ENCODE measurements at places on chromosomes 6 and 20. TPM values are rescaled to one million over a fixed set of nuclear protein-coding genes. Genes with fewer than 3 reads are reported as not detected.

DNA sequence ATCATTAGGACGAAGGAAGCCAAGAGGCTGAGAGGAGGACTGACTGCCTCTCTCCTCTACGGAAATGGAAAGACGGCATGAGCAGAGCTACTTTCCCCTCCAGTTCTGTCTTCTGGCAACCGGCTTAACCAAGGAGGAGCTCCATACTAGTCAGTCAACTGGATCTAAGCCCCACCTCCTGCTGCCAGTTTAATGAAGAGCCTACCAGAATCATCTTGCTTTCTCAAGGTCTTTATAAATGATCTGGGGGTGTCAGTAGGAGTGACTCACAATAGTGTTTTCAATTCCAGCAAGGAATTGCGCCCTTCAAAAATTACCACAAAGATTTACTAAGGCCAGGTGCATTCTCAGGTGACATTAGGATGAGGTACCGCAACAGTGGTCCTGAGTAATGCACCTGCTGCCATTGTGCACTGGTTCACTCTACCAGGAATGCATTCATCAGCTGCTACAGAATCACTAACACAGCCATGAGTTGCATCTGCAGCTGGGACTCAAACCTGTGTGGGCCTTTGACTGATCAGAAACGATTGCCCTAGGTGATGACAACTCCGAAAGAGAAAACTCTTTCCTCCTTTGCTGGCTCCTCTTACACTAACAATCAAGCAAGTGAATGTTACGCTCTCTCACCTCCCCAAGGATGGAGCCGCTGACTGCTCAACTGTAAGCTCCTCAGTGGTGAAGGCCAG lies 2.8 kb downstream of the UQCC2 start:
- H3K27ac ChIP-seq: no peak overlapping the region
- no peak for DNase-seq
- H3K4me3 ChIP-seq: no peak overlapping the region

DNA sequence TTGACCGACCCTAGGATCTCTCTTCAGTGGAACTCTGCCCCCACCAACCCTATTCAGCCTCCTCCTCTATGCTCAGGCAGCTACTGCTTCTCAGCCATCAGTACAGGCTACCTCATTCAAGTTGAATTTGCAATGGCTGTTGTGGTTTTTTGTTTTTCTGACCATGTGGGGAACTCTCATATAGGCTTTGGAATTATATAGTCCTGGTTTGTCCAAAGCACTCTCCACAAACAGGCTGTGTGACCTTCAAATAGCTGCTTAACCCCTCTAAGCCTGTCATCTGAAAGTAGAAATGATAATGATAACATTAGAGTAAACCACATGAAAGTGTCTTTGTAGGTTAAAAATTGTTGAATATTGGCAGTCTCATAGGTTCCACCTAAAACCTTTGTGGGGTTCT lies 80.3 kb downstream of the UNC5CL start:
- no peaks in the 10 kb centered on the region for H3K36me3 ChIP-seq
- H3K4me1 ChIP-seq: peaks cover 13% of the 10 kb centered on the region
- H3K4me3 ChIP-seq: no peak overlapping the region
- peak overlapping the region; percentile 43 for H3K27ac ChIP-seq

DNA sequence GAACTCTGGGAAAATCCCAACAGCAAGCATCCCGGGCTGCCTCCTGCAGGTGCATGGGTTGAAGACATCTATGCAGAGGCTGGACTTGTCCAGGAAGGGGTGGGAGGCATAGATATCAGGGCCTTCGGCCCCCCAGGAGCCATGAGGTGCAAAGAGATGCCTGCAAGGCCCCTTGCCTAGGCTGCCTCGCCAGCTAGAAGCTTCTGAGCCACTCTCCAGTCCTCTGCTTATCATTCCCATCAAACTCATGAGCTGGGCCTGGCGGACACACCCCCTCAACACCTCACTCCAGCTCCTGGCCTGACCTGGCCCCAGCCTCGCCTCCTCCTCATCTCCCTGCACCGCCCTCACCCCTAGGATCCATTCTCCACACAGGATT lies 152.4 kb upstream of the PTPN1 start:
- H3K4me1 ChIP-seq: peaks cover 37% of the 10 kb centered on the region
- DNase-seq: no peak
- H3K4me3 ChIP-seq: no peak overlapping the region
- H3K36me3 ChIP-seq: no peaks in the 10 kb centered on the region
- no peak overlapping the region for H3K27ac ChIP-seq

GRCh38 chr6:106347219-106347618 lies 13.3 kb upstream of the CRYBG1 start:
- peaks cover 4% of the 10 kb centered on the region for H3K27me3 ChIP-seq
- no peak overlapping the region for H3K27ac ChIP-seq
- no peaks in the 10 kb centered on the region for H3K4me1 ChIP-seq
- no peak overlapping the region for H3K4me3 ChIP-seq

- no peaks in the 10 kb centered on the region for H3K36me3 ChIP-seq
- peaks cover 38% of the 10 kb centered on the region for H3K4me1 ChIP-seq
- DNase-seq: peak; percentile 33
- no peaks in the 10 kb centered on the region for H3K27me3 ChIP-seq
- H3K27ac ChIP-seq: peak overlapping the region; percentile 25
Observed at GRCh38 chr6:3803627-3804468, 45.3 kb upstream of the FAM50B start.

DNA sequence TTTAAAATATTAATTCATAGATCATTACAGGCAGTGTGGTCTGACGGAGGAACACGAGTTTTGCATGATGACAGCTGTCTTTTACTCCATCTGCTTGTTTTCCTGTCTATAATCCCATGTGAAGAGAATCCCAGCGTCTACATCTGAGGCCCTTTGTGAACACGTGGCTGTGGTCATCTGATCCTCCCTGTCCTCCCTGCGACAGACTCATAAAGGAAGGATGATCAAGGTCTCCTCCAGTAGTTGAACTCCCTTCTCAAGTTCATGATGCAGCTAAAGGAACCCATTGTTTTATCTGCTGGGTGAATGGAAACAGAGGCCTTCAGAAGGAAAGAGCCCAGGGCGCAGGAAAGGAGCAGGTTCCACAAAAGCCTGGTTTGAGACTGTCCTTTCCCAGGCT lies 435.8 kb upstream of the JARID2 start:
- peaks cover 2% of the 10 kb centered on the region for H3K4me1 ChIP-seq
- no peak overlapping the region for H3K27ac ChIP-seq
- no peak overlapping the region for H3K4me3 ChIP-seq
- no peaks in the 10 kb centered on the region for H3K27me3 ChIP-seq

GRCh38 chr6:143026696-143027449 lies 33.8 kb upstream of the AIG1 start:
- DNase-seq: no peak
- H3K27ac ChIP-seq: no peak overlapping the region
- H3K36me3 ChIP-seq: no peaks in the 10 kb centered on the region
- no peaks in the 10 kb centered on the region for H3K27me3 ChIP-seq

- no peak overlapping the region for H3K27ac ChIP-seq
- H3K36me3 ChIP-seq: no peaks in the 10 kb centered on the region
- H3K27me3 ChIP-seq: peaks cover 15% of the 10 kb centered on the region
- H3K4me1 ChIP-seq: no peaks in the 10 kb centered on the region
- no peak for DNase-seq
Observed at GRCh38 chr20:22339946-22340345, 244.4 kb downstream of the FOXA2 start.

DNA sequence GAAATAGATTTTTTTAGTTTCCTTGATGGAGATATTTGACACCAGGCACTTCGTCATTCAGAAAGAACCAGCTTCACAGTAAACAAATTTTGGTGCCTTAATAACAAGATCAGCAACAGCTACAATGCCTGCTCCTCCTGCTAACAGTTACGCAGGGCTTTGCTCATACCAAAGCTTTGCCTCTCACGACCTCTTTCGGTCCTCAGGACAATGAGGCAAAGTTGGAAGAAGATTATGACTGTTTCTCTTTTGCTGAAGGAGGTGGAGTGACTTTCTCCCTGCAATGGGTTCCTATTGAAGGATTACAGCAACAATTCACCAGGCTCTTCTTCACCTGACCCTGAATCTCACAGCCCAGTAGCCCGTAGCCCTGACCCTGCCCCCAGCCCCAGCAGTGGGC lies 440.1 kb downstream of the PREX1 start:
- H3K27ac ChIP-seq: no peak overlapping the region
- no peaks in the 10 kb centered on the region for H3K4me1 ChIP-seq
- no peaks in the 10 kb centered on the region for H3K27me3 ChIP-seq
- no peaks in the 10 kb centered on the region for H3K36me3 ChIP-seq

- H3K4me1 ChIP-seq: no peaks in the 10 kb centered on the region
- peaks cover 47% of the 10 kb centered on the region for H3K36me3 ChIP-seq
- no peak for DNase-seq
- no peak overlapping the region for H3K27ac ChIP-seq
- no peak overlapping the region for H3K4me3 ChIP-seq
Observed at GRCh38 chr20:20489648-20490341, 121.9 kb downstream of the INSM1 start.

GRCh38 chr20:58538752-58539151 lies 23.6 kb upstream of the APCDD1L start:
- no peak overlapping the region for H3K4me3 ChIP-seq
- H3K27me3 ChIP-seq: no peaks in the 10 kb centered on the region
- no peak overlapping the region for H3K27ac ChIP-seq

- H3K4me3 ChIP-seq: no peak overlapping the region
- H3K36me3 ChIP-seq: no peaks in the 10 kb centered on the region
- H3K4me1 ChIP-seq: no peaks in the 10 kb centered on the region
- no peak for DNase-seq
Observed at GRCh38 chr6:135955099-135955498, 103.6 kb downstream of the PDE7B start.

- H3K36me3 ChIP-seq: peaks cover 3% of the 10 kb centered on the region
- DNase-seq: no peak
- H3K4me1 ChIP-seq: no peaks in the 10 kb centered on the region
- H3K4me3 ChIP-seq: no peak overlapping the region
- no peaks in the 10 kb centered on the region for H3K27me3 ChIP-seq
Observed at GRCh38 chr6:109808837-109809236, 117.7 kb downstream of the FIG4 start.

DNA sequence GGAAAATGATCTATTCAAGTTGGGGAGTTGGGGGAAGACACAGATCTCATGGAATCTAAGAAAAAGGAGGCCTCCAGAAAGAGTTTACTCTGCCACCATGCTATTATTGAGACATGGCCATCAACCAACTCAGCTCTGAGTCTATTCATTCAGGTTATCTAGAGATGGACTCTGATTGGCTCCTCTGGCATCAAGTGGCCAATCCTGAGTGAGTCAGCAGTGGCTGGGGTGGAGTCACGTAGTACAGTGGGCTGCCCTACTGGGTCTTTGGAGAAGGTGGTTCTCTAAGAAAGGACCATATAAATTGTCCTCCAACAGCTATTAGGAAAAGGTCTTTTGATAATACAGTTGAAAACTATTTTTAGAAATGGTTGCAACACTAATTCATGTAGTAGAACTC lies 42.1 kb downstream of the LYRM2 start:
- no peak overlapping the region for H3K27ac ChIP-seq
- H3K4me3 ChIP-seq: no peak overlapping the region
- no peaks in the 10 kb centered on the region for H3K4me1 ChIP-seq
- H3K27me3 ChIP-seq: no peaks in the 10 kb centered on the region
- no peaks in the 10 kb centered on the region for H3K36me3 ChIP-seq

- H3K27me3 ChIP-seq: peaks cover 6% of the 10 kb centered on the region
- no peaks in the 10 kb centered on the region for H3K4me1 ChIP-seq
- no peak overlapping the region for H3K27ac ChIP-seq
- DNase-seq: no peak
- H3K36me3 ChIP-seq: no peaks in the 10 kb centered on the region
- H3K4me3 ChIP-seq: no peak overlapping the region
Observed at GRCh38 chr6:3214898-3215297, 12.6 kb downstream of the TUBB2B start.

DNA sequence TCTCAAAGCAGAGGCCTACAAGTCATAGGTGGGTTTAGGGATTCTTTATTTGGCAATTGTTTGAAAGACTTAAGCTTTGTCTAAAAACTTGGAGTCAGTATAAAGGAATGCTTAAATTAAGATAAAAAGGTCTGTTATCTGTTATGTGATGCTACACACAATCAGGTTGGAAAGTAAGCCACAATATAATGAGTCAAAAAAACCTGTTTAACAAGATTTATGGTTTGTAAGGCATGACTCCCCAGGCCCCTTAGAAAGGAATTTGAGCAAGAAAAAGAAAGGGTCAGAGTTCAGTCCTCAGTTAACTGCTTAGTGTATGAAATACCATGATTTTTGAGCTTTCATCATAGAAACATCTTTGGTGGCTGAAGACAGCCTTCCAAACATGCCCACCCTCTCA lies 66.8 kb upstream of the HMGN3 start:
- no peaks in the 10 kb centered on the region for H3K27me3 ChIP-seq
- H3K4me3 ChIP-seq: no peak overlapping the region
- H3K4me1 ChIP-seq: peaks cover 3% of the 10 kb centered on the region
- DNase-seq: peak; percentile 40

GRCh38 chr20:43853174-43853803 lies 61.4 kb upstream of the TOX2 start:
- H3K27me3 ChIP-seq: no peaks in the 10 kb centered on the region
- H3K4me1 ChIP-seq: no peaks in the 10 kb centered on the region
- no peaks in the 10 kb centered on the region for H3K36me3 ChIP-seq
- no peak overlapping the region for H3K27ac ChIP-seq

DNA sequence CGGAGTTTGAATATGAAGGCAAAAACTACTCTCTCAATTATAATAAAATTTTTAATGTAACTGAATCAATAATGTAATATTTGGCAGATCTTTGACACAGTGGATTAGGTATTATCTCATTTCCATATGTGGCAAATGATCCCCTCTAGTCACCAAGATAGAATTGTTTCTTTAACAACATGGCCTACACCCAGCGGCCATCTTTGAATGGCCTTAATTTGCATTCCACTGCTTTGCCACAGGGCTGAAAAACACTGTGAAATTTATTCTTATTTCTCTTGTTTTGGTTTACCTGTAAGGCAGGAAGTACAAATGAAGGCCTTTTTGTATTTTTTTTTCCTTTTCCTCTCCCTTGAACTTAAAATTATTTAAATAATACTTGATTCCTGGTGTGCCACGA lies 162.6 kb upstream of the SCGN start:
- peaks cover 6% of the 10 kb centered on the region for H3K4me1 ChIP-seq
- no peak overlapping the region for H3K27ac ChIP-seq
- H3K4me3 ChIP-seq: no peak overlapping the region
- no peak for DNase-seq

GRCh38 chr20:16490696-16491095 lies 82.6 kb downstream of the KIF16B start:
- DNase-seq: no peak
- H3K27me3 ChIP-seq: no peaks in the 10 kb centered on the region
- H3K36me3 ChIP-seq: peaks cover 10% of the 10 kb centered on the region

GRCh38 chr6:112801468-112802080 lies 454.4 kb downstream of the RFPL4B start:
- no peak overlapping the region for H3K4me3 ChIP-seq
- H3K4me1 ChIP-seq: no peaks in the 10 kb centered on the region
- no peaks in the 10 kb centered on the region for H3K36me3 ChIP-seq
- no peaks in the 10 kb centered on the region for H3K27me3 ChIP-seq
- H3K27ac ChIP-seq: no peak overlapping the region

- H3K4me3 ChIP-seq: no peak overlapping the region
- H3K4me1 ChIP-seq: peaks cover 16% of the 10 kb centered on the region
- H3K27ac ChIP-seq: no peak overlapping the region
- no peaks in the 10 kb centered on the region for H3K36me3 ChIP-seq
Observed at GRCh38 chr20:16613954-16614353, 40.7 kb upstream of the KIF16B start.

Gene OGFR
- 46.1 TPM for polyA plus RNA-seq

Gene FRK
- 10.7 TPM for polyA plus RNA-seq

Gene BMP6
- polyA plus RNA-seq: 1.5 TPM

Gene BFSP1
- 1.1 TPM for polyA plus RNA-seq

Gene PBOV1
- not detected for polyA plus RNA-seq

Gene EXOC2
- 16.2 TPM for polyA plus RNA-seq

Gene KCNK15
- polyA plus RNA-seq: 0.21 TPM

Measured in large intestine (tissue), 12 donors.